Lung (tissue), 17 donors: ENCODE measurements at places on chromosomes 16 and 17. TPM values are rescaled to one million over a fixed set of nuclear protein-coding genes. Genes with fewer than 3 reads are reported as not detected.
A peak's percentile ranks its signal among the peaks of the same experiment; 100 is the strongest.

Gene TNS4
- total RNA-seq, result 6.8 TPM

Gene COG8
- total RNA-seq, result 33.7 TPM

Gene ELP5
- total RNA-seq, result 19.8 TPM

Gene C1QL1
- 0.21 TPM for total RNA-seq

DNA sequence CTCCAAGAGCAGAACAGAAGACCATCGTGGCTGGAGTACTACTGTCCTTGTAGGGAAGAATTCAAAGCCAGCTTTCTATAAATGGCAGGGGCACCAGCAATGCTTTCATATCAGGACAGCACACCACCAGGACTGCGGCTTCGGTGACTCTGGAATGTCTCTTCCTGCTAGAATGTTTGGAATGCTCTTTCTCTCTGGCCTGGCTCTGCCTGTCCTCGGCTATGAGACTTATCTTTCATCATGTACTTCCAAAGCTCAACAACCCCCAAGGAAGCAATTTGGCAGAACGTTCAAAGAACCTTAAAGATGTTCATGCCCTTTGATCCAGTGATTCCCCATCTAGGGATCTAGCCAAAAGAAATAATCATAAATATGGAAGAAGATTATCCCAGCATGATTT is 52.7 kb upstream of the NOG start:
- no peak for DNase-seq
- no peak overlapping the region for H3K4me3 ChIP-seq
- H3K4me1 ChIP-seq, result no peaks in the 10 kb centered on the region
- H3K27me3 ChIP-seq, result no peaks in the 10 kb centered on the region
- H3K36me3 ChIP-seq, result no peaks in the 10 kb centered on the region
- no peak overlapping the region for H3K27ac ChIP-seq

- no peak overlapping the region for H3K27ac ChIP-seq
- H3K4me1 ChIP-seq, result peaks cover 17% of the 10 kb centered on the region
- H3K27me3 ChIP-seq, result no peaks in the 10 kb centered on the region
- H3K4me3 ChIP-seq, result no peak overlapping the region
- peaks cover 14% of the 10 kb centered on the region for H3K36me3 ChIP-seq
Measured at GRCh38 chr17:79937391-79938335, 98.0 kb downstream of the TBC1D16 start.

DNA sequence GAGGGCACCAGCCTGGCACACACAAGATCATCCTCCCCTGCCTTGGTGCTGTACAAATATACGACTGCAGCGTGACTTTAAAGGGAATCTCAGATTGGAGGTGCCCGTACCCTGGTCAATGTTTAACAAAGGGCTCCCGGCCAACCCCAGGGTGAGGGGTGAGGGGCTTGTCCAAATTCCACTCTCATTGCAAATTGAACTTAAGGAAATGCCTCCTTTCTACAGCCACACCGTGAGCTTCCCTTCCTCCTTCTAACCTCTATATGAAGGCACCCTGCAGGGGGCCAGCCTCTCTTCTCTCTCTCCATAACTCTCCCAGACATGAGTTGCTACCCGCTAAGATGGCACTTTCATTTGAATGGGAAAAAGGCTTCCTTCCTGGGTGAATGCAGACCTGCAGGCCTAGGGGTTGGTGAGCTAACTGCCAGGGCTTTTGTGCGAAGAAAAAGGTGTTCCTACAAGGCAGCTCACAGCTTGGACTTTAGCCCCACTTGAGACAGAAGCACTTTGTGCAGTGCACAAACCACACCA is 76.6 kb downstream of the IRF8 start:
- H3K36me3 ChIP-seq, result no peaks in the 10 kb centered on the region
- DNase-seq, result peak; percentile 25
- no peak overlapping the region for H3K4me3 ChIP-seq
- H3K4me1 ChIP-seq, result no peaks in the 10 kb centered on the region

DNA sequence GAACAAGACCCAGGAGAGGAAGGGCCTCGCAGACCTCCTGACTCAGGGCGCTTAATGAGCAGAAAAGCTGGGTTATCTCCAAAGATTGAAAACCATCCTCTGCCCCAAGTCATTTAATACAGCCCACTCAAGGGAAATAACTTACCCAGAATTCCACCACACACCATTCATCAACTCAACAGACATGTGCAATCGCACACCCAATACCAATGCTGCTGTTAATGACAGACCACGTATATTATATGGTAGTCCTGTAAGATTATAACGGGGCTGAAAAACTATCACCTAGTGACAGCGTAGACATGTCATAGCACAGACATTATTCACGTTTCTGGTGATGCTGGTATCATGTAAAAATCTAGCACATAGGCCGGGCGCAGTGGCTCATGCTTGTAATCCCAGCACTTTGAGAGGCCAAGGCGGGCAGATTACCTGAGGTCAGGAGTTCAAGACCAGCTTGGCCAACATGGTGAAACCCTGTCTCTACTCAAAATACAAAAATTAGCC is 52.5 kb upstream of the HELZ start:
- H3K27ac ChIP-seq, result no peak overlapping the region
- H3K27me3 ChIP-seq, result no peaks in the 10 kb centered on the region
- no peaks in the 10 kb centered on the region for H3K36me3 ChIP-seq
- no peaks in the 10 kb centered on the region for H3K4me1 ChIP-seq

GRCh38 chr16:61214780-61215179 is 821.5 kb downstream of the CDH8 start:
- no peaks in the 10 kb centered on the region for H3K27me3 ChIP-seq
- no peak overlapping the region for H3K4me3 ChIP-seq
- no peak for DNase-seq
- no peaks in the 10 kb centered on the region for H3K4me1 ChIP-seq
- no peak overlapping the region for H3K27ac ChIP-seq

DNA sequence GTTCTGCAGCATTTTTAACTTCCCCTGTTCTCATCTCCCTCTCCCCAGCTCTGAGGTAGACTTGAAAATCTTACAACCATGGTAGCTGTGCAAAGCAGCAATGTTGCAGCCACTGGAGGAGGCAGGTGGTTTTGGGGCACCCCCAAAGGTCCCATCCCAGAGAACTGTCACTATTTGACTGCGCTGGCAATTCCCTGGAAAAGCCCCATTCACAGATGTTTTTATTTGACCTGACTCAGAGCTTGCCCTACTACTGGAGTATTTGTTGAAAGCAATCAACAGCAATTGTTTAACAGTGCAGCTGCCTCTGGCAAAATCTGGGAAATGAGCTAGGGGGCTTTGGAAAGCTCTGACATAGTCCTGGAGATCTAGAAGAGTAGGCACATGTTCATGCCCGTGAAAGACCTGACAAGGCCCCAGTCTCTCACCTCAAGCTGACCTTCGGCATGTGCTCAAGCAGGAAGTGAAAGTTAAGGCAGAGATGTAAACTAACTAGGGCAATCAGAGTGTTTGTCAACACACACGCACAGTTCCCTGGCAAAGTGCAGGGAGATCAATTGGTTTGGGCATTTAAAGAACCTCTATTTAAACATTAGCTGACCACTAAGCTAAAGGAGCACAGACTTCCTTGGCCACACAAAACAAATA is 19.7 kb upstream of the PIK3R5 start:
- no peak overlapping the region for H3K27ac ChIP-seq
- DNase-seq, result no peak
- no peaks in the 10 kb centered on the region for H3K27me3 ChIP-seq
- H3K4me3 ChIP-seq, result no peak overlapping the region
- no peaks in the 10 kb centered on the region for H3K36me3 ChIP-seq
- H3K4me1 ChIP-seq, result no peaks in the 10 kb centered on the region

GRCh38 chr17:49571283-49571682 is 4.4 kb upstream of the NXPH3 start:
- DNase-seq, result no peak
- H3K4me3 ChIP-seq, result no peak overlapping the region
- H3K4me1 ChIP-seq, result no peaks in the 10 kb centered on the region
- no peak overlapping the region for H3K27ac ChIP-seq
- no peaks in the 10 kb centered on the region for H3K36me3 ChIP-seq

DNA sequence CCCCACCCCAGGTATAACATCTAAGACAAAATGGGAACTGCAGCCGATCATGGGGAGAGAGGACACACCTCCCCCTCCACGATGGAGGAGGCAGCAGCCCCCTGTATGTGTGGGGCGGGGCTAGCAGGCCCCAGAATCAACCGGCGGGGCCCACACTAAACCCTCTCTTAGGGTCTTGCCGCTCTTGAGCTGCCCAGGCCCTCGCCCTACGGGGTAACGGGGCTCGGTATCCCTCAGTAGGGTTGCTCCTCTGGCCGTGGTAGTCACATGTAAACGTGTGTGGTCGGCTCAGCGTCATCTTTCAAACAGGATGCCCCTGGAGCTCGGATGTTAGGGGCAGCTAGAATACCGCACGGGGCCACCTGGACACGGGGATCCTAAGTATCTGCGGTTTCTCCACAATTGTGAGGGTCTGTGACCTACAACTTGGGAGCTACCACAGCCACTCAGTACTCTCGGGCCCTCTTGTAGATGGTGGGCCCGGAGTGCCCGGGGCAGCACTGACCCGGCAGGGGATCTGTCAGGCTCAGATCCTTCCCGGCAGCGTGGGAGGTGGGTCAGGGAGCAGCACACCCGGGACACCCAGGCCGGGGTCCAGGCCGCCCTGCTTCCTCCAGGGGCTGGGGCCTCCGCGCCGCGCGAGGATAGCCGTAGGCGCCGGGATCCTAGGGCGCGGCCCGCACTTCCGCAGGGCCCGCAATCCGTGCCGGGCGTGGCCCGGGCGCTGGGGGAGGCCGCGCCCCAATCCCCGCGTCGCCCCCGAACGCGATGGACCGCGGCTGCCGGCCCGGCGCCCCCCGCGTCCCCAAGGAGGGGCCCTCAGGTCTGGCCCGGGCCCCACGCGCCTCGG is 781 bp downstream of the ARHGDIA start:
- H3K27me3 ChIP-seq, result no peaks in the 10 kb centered on the region
- DNase-seq, result no peak
- H3K4me1 ChIP-seq, result peaks cover 28% of the 10 kb centered on the region
- H3K36me3 ChIP-seq, result peaks cover 24% of the 10 kb centered on the region

- H3K4me3 ChIP-seq, result no peak overlapping the region
- peaks cover 3% of the 10 kb centered on the region for H3K36me3 ChIP-seq
- peak overlapping the region; percentile 71 for H3K27ac ChIP-seq
- DNase-seq, result peak; percentile 27
- no peaks in the 10 kb centered on the region for H3K4me1 ChIP-seq
Measured at GRCh38 chr17:75909051-75909811, 4.5 kb upstream of the MRPL38 start.

DNA sequence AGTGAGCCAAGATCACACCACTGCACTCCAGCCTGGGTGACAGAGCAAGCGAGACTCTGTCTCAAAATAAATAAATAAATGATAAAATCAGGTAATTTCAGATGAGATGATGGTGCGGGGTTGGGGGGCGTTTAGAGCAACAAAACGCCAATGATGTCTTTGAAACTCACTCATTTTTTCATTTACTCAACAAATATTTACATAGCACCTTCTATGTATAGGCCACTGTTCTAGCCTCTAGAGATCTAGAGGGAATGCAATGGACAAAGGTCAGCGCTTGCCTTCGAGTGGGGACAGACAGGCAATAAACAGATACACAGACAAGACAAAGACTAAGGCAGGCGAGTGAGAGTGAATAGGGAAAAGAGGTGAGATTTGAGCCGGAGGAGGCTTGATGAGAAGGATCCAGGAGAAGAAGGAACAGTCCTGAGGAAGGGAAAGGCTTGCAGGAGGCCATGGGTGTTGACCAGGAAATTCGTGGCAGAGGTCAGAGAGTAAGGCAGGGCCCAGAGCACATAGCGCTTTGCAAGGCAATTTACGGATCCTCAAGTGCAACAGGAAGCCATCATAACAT is 14.1 kb downstream of the ALDH3A1 start:
- no peak overlapping the region for H3K27ac ChIP-seq
- H3K27me3 ChIP-seq, result no peaks in the 10 kb centered on the region
- no peak for DNase-seq
- no peaks in the 10 kb centered on the region for H3K4me1 ChIP-seq

- peaks cover 6% of the 10 kb centered on the region for H3K36me3 ChIP-seq
- no peak overlapping the region for H3K4me3 ChIP-seq
- H3K4me1 ChIP-seq, result no peaks in the 10 kb centered on the region
Measured at GRCh38 chr17:81261582-81262336, 22.6 kb downstream of the NDUFAF8 start.

GRCh38 chr17:71613996-71614395 is 506.8 kb upstream of the SOX9 start:
- no peaks in the 10 kb centered on the region for H3K36me3 ChIP-seq
- H3K4me1 ChIP-seq, result no peaks in the 10 kb centered on the region
- DNase-seq, result no peak
- no peak overlapping the region for H3K27ac ChIP-seq
- no peak overlapping the region for H3K4me3 ChIP-seq

DNA sequence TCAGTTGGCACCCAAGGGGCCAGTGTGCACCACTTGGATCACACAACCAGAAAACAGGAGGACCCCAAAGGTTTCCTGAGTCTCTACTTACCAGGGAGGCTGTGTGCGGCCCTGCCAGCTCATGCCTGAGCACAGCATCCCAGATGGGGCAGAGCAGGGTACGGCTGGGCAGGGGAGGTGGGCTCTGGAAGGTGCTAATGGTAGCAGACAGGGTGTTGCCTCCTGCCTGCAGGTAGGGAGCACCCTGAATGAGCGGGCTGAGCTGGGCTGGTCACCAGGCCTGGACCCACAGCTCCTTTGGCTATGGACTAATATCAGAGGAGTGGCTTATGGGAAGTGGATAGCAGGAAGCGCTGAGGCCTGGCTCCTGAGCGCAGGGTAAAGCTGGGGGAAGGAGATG is 14.6 kb downstream of the RECQL5 start:
- peaks cover 5% of the 10 kb centered on the region for H3K36me3 ChIP-seq
- H3K27ac ChIP-seq, result no peak overlapping the region
- H3K27me3 ChIP-seq, result no peaks in the 10 kb centered on the region
- no peaks in the 10 kb centered on the region for H3K4me1 ChIP-seq

DNA sequence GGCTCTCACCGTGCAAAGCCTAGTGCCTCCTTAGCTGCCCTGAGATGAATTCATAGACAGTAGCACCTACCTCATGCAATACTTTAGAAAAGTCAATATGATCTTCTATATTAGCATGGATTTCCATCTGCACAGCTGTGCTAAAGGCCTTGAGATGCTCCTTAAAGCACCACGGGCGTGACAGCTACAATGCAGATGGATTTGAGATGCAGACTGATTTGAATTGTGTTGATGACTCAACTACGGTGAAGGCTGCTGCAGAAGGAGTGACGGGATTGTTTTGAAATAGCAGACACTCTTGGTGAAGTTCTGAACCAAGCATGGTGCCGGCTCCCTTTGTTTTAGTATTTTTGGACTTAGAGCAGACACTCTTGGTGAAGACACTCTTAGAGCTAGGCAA is 88.2 kb downstream of the SPECC1 start:
- H3K4me3 ChIP-seq, result no peak overlapping the region
- H3K36me3 ChIP-seq, result no peaks in the 10 kb centered on the region
- no peak overlapping the region for H3K27ac ChIP-seq
- no peak for DNase-seq
- no peaks in the 10 kb centered on the region for H3K27me3 ChIP-seq
- no peaks in the 10 kb centered on the region for H3K4me1 ChIP-seq

- peaks cover 67% of the 10 kb centered on the region for H3K36me3 ChIP-seq
- no peak for DNase-seq
- no peak overlapping the region for H3K27ac ChIP-seq
- H3K27me3 ChIP-seq, result no peaks in the 10 kb centered on the region
- H3K4me3 ChIP-seq, result no peak overlapping the region
- H3K4me1 ChIP-seq, result no peaks in the 10 kb centered on the region
Measured at GRCh38 chr16:65044873-65045272, 77.0 kb downstream of the CDH11 start.
